Activated T-cell treated with anti-CD3 and anti-CD28 coated beads for 48 hours (primary cell): ENCODE measurements at places on chromosomes 6 and 20.

- DNase-seq, result no peak
These were observed 1.1 kb upstream of the FGD2 start for GRCh38 chr6:37004044-37004980.

DNA sequence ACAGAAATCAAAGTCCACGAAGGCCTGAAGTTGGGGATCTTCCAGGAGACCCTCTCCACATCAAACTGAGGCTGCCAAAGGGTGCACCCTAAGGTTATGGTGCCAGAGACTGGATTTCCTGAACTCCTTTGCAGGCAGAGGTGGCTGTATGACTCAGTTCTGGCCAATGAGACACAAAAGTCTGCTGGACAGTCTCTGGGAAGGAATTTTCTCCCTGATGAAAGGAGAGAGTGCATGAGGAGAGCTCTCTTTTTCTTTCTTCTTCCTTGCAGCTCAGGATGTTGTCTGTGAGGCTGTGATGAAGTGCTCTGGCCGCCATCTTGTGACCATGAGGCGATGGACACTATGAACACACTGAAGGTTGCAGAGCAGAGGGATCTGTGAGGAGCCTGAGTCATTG is 85.2 kb downstream of the MDGA1 start:
- DNase-seq, result no peak

DNA sequence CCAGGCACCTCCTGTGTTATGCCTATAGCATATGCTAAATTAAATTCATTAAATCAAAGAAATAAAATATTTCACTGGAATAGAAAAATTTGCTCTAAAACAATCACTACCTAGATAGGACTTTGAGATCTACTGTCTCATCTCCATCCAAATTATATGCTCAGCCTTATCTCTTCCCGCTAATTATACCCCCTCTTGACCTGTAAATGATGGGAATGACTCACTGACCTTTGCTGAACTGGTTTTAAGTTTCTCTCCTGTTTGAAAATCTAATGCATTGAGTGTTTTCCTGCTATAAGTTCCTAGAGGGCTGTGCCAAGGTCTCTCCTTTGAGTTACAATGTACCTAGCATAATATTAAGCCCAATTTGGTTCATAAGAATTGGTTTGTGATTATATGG is 110.1 kb downstream of the BMP2 start:
- no peak for DNase-seq

GRCh38 chr6:162345051-162345511 is 382.5 kb downstream of the PRKN start:
- no peak for DNase-seq

- DNase-seq, result no peak
These were observed 150.9 kb downstream of the MYLK4 start for GRCh38 chr6:2599817-2600216.

DNA sequence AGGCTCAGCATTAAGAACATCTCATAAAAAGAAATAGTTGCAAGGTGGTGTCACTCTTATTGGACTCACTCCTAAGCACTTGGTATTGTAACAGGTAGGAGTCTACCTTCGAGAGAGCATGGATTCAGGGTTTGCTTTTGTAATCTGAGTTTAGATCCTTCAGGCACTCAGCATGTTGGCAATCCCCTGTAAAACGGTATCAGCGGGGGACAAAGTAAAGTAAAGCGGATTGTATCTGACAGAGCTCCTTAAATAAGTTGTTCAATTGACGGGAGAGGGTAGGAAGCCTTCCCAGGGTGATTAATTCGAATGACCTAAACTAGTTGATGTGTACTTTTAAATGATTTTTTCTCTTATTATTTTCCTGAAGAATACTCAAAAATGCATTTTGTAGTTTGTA is 869.8 kb upstream of the EPHA7 start:
- no peak for DNase-seq

- DNase-seq, result no peak
These were observed 93.8 kb upstream of the CD93 start for GRCh38 chr20:23179766-23180403.
